ENCODE measurements at places on chromosomes 3 and 15.

GRCh38 chr15:96411056-96412031, 80.8 kb downstream of the NR2F2 start:
- DNase-seq = no peak

- no peak for DNase-seq
Observed at GRCh38 chr3:60979461-60980341, 271.6 kb downstream of the FHIT start.

GRCh38 chr3:8482960-8483665, 18.5 kb upstream of the LMCD1 start:
- DNase-seq = no peak

DNA sequence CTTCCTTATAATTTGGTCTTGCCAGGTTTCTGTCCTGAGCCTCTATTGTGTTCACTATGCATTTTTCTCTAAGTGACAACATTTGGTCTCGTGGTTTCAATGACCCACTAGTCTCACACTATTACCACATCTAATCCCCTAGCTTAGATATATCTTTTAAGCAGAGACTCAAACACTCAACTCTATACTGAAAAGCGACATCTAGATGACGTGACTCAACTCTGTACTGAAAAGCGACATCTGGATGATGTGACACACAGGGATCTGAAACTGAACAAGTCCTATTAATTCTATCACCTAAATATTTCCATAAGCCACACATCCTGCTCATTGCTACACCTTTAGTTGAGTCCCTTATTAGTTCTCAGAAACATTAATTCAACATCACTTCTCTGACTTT, 141.7 kb upstream of the MBNL1 start:
- no peak for DNase-seq

DNA sequence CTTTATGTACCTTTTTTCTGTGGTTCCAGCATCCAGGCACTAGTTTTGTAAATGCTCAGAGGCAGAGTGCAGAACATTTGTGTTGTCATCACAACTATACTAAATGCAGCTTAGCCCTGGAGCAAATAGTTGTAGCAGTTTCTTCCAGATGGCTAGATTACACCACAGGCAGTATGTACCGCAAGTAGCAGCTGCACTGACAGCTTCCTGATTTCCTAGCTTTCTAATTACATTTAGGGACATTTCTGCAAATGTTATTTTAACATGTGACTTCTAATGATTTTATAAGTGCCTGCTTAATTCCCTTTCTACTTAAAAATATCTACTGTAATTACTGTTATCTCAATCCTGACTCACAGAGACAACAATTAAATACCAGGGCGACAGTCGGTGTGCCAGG, 106.5 kb downstream of the NR2E3 start:
- no peak for DNase-seq

DNA sequence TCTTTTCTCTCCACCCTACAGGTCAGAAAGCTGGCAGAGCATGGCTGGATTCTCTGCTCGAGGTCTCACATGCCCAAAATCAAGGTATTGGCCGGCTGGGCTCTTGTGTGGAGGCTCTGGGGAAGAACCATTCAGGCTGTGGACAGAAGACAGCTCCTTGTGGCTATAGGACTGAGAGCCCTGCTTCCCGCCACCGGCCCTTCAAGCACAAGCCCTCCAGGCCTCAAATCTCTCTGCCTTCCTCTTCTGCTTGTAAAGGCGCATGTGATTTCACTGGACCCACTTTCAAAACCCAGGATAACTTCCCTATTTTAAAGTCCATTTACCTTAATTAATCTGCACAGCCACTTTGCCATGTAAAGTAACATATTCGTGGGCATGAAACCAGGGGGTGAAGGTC, 36.2 kb upstream of the MGLL start:
- DNase-seq = no peak

DNA sequence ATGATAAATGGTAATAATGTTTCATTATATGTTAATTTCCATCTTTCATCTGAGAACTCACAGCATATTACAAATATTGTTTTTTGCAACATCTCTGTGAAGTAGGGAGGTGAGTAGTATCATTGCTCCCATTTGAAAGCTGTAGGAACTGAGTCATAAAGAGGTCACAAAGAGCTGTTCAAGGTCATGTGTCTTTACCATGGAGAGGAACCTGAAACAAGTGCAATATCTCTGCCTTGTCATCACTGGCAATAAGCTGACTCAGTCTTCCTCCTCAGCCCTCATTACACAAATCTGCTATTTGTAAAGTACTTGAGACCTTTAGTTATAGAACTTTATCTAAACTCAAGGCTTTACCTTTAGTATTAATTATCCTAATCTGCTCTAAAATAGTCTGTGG, 4.4 kb upstream of the ATP13A4 start:
- DNase-seq = no peak

- no peak for DNase-seq
Observed at GRCh38 chr3:98584547-98584946, 8.9 kb downstream of the CPOX start.

GRCh38 chr3:193730511-193730910, 137.5 kb downstream of the OPA1 start:
- no peak for DNase-seq

DNA sequence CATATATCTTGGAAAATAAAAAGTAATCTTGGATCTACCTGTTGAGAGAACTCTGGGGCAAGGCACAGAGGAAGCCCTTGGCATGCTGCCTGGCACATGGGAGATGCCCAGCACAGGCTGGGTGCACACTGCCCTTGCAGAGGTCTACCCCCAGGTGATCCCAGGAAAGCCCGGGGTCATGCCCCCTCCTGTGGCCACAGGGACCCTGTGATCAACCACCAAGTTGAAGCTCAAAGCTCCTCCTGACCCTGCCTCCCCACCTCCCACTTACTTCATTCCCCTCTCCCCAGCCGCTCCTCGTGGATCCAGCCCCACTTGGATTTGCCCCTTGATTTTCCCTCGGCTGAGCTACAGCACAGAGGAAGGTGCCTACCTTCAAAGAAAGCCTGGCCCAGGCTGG, 62.7 kb upstream of the LARS2 start:
- DNase-seq = no peak

GRCh38 chr15:58471348-58471747, 39.6 kb downstream of the LIPC start:
- DNase-seq = no peak

- DNase-seq = peak; percentile 55
Observed at GRCh38 chr3:188947401-188948280, 224.1 kb upstream of the TPRG1 start.

DNA sequence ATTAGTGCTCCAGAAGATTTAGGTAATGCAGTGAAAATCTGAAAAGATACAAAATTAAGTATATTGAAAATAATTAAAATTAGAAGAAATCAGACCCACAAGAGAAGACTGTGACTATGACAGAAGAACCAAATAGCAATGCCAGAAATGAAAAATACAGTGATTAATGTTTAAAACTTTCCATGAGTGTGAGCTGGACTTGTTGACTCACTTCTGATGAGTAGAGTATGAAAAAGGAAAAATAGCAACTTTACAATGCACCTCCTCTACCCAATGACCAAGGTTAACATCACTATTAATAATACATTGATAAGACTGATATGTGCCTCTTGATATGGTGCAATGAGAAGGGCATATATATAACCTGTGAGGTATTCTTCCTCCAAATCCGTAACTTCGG, 39.3 kb upstream of the SLC22A13 start:
- DNase-seq = no peak

DNA sequence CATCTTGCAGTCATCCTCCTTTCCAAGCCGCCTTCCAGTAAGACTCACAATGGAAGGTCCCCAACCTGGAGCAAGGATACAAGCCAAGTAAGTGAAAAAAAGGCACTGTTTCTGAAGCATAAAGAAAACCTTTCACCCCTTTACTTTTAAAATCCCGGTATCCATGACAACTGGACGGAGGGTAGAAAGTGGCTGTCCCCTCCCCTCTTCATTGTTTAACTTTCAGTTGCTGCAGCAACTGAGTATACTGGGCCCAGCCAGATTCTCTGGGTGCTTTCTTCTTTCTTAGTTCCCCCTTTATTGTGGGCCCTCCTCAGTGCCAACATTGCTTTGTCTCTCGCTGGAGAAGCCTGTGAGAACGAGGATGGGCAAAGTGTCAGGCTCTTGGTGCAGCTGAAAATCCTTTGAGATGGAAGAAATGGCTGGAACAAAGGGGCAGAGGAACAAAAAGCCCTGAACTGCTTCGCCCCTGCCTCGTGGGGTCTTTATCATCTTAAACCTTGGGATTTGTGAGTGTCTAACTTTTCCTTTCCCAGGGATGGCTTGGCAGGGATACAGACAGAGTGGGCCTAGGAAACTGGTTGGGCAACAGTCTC, 224.0 kb upstream of the RGMA start:
- DNase-seq = no peak

- DNase-seq = no peak
Observed at GRCh38 chr15:79078763-79079410, 11.7 kb downstream of the RASGRF1 start.

GRCh38 chr15:94234300-94234699, 2.9 kb downstream of the MCTP2 start:
- DNase-seq = no peak

DNA sequence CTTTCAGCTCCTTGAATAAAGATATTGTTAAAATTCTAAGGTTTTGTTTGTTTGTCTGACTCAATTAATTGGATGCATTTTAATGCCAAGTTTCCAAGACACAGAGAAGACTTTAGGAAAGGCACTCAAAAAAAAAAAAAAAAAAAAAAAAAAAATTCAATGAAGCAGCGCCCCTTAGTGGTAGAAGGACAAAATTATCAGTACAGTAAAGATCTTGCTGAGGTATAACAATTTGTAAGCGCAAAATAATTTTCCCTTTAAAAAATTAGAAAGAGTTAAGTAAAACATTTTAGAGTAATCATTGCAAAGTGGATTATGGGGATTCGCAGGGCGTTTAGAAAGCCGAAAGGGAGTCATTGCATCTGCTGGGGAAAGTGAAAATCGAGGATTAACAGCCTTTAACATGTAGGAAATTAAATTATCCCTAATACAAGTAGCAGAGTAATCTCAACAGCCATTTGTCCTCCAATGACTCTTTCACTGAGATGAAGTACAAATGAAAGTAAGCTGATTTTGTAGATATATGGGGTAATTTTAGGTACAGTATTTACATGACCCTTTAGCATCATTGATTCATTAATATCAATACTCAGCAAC, 5.8 kb upstream of the DIS3L start:
- DNase-seq = no peak

GRCh38 chr3:117875887-117876286, 1158.8 kb downstream of the IGSF11 start:
- no peak for DNase-seq

DNA sequence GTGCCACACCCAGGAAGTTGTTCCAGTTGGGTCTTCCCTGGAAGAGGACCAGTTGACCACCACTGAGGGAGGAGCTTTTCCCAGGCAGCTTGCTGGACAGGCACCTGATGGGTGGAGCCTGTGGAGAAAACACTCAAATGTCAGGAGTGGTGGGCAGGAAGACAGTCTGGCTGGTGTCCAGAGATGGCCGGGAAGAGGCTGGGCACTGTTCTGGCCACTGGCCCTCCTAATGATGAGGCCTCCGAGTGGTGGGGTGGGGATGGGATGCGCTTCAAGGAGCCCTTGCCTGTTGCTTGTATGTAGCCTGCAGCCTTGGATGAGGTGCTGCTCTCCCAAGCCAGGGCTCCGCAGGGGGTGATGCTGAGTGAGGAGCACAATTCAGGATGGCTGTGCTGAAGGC, 12.3 kb downstream of the PLEKHO2 start:
- no peak for DNase-seq

GRCh38 chr15:71261909-71262308, 146.6 kb downstream of the THSD4 start:
- peak; percentile 46 for DNase-seq

- DNase-seq = peak; percentile 72
Observed at GRCh38 chr3:76044601-76045600, 259.6 kb upstream of the ZNF717 start.

DNA sequence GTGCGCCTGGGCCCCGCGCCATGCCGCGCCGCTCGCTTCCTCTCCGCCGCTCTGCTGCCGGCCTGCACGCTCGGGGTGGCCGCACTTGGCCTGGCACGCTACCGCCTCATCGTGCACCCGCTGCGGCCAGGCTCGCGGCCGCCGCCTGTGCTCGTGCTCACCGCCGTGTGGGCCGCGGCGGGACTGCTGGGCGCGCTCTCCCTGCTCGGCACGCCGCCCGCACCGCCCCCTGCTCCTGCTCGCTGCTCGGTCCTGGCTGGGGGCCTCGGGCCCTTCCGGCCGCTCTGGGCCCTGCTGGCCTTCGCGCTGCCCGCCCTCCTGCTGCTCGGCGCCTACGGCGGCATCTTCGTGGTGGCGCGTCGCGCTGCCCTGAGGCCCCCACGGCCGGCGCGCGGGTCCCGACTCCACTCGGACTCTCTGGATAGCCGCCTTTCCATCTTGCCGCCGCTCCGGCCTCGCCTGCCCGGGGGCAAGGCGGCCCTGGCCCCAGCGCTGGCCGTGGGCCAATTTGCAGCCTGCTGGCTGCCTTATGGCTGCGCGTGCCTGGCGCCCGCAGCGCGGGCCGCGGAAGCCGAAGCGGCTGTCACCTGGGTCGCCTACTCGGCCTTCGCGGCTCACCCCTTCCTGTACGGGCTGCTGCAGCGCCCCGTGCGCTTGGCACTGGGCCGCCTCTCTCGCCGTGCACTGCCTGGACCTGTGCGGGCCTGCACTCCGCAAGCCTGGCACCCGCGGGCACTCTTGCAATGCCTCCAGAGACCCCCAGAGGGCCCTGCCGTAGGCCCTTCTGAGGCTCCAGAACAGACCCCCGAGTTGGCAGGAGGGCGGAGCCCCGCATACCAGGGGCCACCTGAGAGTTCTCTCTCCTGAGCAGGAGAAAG, 951 bp downstream of the GPR62 start:
- DNase-seq = no peak

- no peak for DNase-seq
Observed at GRCh38 chr3:36212251-36212650, 168.1 kb upstream of the STAC start.

DNA sequence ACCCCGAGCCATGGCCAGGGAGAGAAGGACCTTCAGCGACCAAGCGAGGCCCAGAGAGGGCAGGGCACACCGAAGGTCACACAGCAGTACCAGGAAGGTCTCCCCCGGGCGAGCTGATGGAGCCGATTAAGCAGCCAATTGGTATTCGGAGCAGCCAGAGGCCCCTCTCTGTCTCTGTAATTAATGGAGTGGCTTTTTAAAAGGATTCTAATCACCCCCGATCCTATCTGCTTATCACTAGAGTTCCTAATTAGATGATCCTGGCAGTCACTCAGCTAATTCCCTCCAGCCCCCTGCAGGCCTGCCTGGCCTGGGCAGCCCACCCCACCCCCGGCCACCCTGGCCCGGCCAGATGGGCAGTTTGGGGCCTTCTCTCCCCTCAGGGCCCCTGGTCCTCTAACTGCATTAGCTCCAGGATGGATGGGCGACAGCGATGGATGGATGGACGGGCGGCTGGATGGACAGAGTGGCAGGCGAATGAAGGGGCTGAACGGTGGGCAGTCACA, 1.6 kb upstream of the DNAJB8 start:
- DNase-seq = no peak

DNA sequence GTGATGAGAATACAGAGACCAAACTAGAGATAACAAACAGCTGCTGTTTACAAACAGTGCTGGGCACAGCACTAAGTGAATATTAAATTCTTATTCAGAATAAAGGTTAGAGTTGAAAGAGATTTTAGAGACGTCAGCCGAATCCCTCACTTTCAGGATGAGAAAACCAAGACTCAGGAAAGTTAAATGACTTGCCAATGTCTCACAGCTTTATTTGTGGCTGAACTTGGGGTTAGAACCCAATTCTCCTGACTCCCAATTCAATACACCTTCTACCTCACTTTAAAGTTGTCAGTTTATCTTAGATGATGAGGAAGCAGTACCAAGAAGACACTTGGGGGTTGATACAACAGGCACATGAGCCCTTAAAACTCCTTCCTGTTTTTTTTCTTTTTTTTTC, 180.9 kb downstream of the GAP43 start:
- DNase-seq = no peak

- peak; percentile 78 for DNase-seq
Observed at GRCh38 chr3:149480326-149481017, 6.0 kb downstream of the TM4SF4 start.

Measured in HAP-1 (cell line).